ENCODE measurements at places on chromosomes 4 and X.

- DNase-seq = no peak
These were observed 16.0 kb upstream of the NSUN7 start for GRCh38 chr4:40733752-40734151.

DNA sequence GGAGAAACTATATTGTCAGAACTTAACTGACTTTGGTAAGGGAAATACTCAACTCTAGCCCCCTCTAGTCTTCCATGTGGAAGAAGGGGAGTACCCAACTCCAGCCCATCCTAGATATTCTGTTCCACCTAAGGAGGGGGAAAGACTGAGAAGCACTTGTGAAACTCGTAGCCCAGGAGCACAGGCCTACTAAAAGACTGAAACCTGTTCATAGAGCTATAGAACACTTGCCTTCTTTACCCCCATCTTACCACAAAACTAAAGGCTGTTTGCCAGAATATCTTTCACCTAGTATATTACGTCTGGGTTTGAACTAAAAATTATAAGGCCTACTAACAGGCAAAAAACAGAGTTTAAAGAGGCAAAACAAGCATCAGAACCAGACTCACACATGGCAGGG lies 15.5 kb downstream of the CLDN22 start:
- no peak for DNase-seq

GRCh38 chrX:39196192-39197102 lies 395.2 kb downstream of the MID1IP1 start:
- DNase-seq = peak; percentile 32

GRCh38 chrX:120791013-120791643 lies 84.5 kb downstream of the CT47B1 start:
- DNase-seq = no peak

DNA sequence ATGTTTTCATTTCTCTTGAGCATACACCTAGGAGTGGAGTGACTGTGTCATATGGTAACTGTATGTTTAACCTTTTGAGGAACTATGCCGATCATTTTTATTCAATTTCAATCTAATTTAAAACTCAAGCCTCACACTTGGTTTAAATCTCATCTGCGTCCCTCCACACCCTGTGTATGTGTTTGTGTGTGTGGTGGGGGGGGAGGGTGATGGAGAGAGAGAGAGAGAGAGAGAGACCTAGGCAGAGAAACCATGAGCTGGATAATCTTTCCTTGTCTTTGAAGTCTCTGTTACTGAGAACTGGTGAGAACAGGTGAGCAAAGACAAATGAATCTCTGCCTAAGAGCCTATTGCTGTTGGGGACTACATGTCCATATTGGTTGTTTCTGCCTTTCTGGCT lies 105.0 kb downstream of the ARHGAP24 start:
- DNase-seq = no peak

DNA sequence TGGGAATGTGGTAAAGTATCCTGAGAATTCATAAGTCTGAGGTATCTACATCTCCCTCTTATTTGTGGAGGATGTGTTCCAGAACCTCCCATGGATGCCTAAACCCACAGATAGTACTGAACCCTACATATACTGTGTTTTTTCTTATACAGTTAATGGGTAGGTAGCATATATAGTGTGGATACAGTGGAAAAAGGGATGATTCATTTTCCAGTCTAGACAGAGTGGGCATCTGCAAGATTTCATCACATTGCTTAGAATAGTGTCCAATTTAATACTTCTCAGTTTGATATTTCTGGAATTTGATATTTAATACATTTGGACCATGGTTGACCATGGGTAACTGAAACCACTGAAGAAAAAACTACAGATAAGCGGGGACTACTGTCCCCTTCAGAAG lies 155.0 kb upstream of the ANKRD50 start:
- no peak for DNase-seq
